ENCODE measurements at places on chromosomes 2 and 18.

- no peak overlapping the region for H3K27ac ChIP-seq
- peaks cover 6% of the 10 kb centered on the region for H3K27me3 ChIP-seq
- no peak overlapping the region for H3K4me3 ChIP-seq
- peaks cover 20% of the 10 kb centered on the region for H3K4me1 ChIP-seq
- H3K36me3 ChIP-seq: no peaks in the 10 kb centered on the region
- DNase-seq: no peak
These were observed 31.9 kb downstream of the CIB4 start for GRCh38 chr2:26609205-26609631.

GRCh38 chr2:202378001-202378400 is 1.9 kb downstream of the BMPR2 start:
- no peak overlapping the region for H3K27ac ChIP-seq
- H3K27me3 ChIP-seq: no peaks in the 10 kb centered on the region
- H3K36me3 ChIP-seq: no peaks in the 10 kb centered on the region
- peaks cover 25% of the 10 kb centered on the region for H3K4me1 ChIP-seq
- H3K4me3 ChIP-seq: peak overlapping the region; percentile 96
- DNase-seq: no peak

- no peak overlapping the region for H3K4me3 ChIP-seq
- H3K27ac ChIP-seq: no peak overlapping the region
These were observed 151.2 kb upstream of the NRP2 start for GRCh38 chr2:205531072-205531471.

GRCh38 chr2:166084301-166084700 is 43.5 kb downstream of the SCN1A start:
- peaks cover 6% of the 10 kb centered on the region for H3K27me3 ChIP-seq
- no peak for DNase-seq
- H3K27ac ChIP-seq: no peak overlapping the region
- no peaks in the 10 kb centered on the region for H3K4me1 ChIP-seq

DNA sequence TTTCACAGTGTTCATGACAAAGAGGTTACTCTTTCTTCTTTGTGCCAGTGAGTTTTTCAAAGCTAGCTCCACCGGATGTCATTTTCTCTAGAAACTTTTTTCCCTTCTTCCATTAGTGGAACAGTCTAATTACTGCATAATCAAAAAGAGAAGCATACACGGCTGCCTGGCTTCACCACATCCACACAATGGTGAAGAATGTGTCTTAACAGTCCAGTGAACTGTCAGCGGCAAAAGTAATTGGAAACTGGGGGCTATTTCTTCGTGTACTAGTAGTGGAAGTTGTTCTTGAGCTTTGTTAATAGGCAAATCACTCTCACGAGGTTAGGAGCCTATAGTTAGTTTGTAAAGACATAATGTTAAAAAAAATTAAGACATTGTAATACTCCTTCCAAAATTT is 32.9 kb upstream of the PIK3C3 start:
- no peak overlapping the region for H3K4me3 ChIP-seq
- H3K27me3 ChIP-seq: peaks cover 9% of the 10 kb centered on the region
- DNase-seq: no peak
- no peaks in the 10 kb centered on the region for H3K4me1 ChIP-seq
- H3K27ac ChIP-seq: no peak overlapping the region
- no peaks in the 10 kb centered on the region for H3K36me3 ChIP-seq

DNA sequence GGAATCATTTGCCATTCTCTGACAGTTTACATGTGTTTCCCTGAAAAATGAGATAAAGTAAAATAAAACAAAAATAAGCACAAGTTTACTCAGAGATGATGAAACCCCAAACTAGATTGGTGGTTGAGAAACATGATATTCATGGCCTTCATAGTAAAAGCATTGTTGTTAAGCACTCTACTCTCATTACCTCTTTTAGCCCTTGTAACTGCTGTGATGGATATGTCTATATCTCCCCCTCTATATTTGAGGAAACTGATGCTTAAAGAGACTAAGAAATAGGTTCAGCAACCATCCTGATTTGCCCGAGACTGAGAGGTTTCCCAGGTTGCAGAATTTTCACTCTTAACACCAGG is 33.9 kb upstream of the GALNT3 start:
- H3K4me1 ChIP-seq: no peaks in the 10 kb centered on the region
- no peak overlapping the region for H3K4me3 ChIP-seq
- H3K27me3 ChIP-seq: peaks cover under 1% of the 10 kb centered on the region

DNA sequence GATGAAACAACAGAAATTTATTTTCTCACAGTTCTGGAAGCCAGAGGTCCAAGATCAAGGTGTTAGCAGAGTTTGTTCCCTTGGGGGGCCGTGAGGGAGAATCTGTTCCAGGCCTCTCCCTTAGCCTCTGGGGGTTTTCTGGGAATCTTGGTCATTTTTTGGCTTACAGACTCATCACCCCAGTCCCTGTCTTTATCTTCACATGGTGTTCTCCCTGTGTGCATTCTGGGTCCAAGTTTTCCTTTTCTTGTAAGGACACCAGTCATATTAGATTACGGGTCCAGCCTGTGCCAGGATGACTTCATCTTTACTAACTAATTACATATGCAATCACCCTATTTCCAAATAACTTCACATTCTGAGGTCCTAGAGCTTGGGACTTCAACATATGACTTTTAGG is 292.5 kb upstream of the TRIB2 start:
- DNase-seq: no peak
- no peaks in the 10 kb centered on the region for H3K27me3 ChIP-seq
- H3K4me3 ChIP-seq: no peak overlapping the region
- H3K36me3 ChIP-seq: no peaks in the 10 kb centered on the region

DNA sequence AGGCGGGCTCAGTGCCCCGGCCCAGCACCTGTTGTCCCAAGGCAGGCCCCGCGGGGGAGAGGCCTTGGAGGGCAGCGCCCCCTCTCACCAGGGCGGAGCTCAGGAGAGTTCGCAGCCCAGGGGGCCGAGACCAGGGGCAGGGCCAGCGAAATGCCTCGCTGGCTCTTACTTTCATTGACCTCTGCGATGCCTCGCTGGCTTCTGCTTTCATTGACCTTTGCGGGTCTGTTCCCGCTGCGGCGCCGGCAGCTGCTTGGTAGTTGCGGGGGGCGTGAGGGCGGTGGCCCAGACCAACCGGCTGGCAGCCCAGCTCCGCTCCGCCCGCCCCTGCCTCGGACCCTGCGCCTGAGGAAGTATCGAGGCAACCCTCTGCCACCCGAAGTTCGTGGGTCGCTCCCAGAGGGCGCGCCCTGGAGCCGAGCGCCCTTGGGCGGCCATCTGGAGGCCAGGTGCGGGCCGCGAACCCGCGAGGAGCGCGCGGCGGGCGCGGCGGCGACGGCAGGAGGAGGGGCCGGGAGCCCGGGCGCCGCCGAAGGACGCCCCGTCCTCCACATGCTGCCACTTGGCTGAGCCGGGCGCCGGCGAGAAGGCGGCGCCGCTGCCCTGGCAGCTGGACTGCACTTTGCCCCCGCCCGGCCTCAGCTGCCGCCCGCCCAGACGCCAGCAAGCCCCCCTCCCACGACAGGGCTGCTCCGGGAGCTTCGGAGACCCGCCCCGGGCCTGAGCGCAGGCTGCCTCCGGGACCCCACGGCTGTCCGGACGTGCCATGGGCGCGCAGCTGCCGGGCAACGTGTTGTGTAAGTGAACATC is 118.0 kb upstream of the MSTN start:
- no peaks in the 10 kb centered on the region for H3K36me3 ChIP-seq
- H3K27me3 ChIP-seq: peaks cover 24% of the 10 kb centered on the region
- H3K4me3 ChIP-seq: peak overlapping the region; percentile 42

DNA sequence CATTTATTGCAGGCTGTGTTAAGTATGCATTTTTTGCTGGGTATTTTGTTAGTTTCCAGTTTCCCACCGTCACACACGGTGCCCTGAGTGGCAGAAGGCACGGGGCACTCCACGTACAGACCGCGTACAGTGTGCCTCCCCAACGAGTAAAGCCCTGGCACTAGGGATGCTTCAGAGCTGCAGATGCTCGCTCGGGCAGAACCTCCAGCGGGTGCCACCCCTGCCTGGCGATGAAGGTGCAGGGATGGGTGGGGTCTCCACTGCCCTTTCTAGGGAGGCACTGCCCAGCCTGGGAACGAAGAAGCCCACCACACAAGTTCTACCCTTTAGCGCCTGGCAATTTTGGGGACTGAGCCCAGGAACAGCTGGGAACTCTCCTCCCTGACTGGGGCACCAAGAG is 4.1 kb downstream of the GREB1 start:
- H3K4me1 ChIP-seq: no peaks in the 10 kb centered on the region
- no peak overlapping the region for H3K4me3 ChIP-seq
- no peak for DNase-seq
- H3K27ac ChIP-seq: no peak overlapping the region
- H3K27me3 ChIP-seq: peaks cover 35% of the 10 kb centered on the region

- no peaks in the 10 kb centered on the region for H3K36me3 ChIP-seq
- no peak overlapping the region for H3K27ac ChIP-seq
- no peak for DNase-seq
- no peak overlapping the region for H3K4me3 ChIP-seq
These were observed 42.2 kb downstream of the TTC32 start for GRCh38 chr2:19859565-19859964.

GRCh38 chr2:118830881-118831280 is 16.6 kb downstream of the EN1 start:
- H3K27ac ChIP-seq: no peak overlapping the region
- H3K4me3 ChIP-seq: no peak overlapping the region
- H3K4me1 ChIP-seq: peaks cover 5% of the 10 kb centered on the region
- peaks cover 63% of the 10 kb centered on the region for H3K27me3 ChIP-seq
- no peaks in the 10 kb centered on the region for H3K36me3 ChIP-seq

DNA sequence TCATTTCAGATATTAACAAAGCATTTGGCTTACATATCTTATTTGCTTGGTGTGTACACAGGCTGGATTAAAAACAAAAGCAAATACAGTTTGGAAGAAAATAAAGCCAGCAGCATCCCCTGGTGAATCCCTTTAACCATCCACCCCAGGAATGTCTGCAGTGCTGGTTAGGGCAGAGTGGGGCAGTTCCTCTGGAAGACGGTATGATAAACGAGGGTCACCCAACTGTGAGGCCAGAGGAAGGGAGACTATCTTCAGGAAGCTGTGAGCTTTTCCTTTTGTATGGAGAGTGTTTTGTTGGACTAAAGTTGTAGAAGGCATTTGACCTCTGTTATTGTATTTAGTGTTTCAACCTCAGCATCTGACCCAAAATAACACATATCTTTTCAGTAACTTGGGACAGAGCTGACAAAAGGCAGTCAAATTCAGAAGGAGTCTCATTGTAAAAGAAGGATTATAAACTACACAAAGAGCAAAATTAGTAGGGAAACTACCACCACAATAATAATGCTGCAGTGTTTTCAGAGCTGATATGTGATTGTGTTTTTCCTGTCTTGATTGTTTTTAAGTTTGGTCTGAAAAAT is 159.1 kb downstream of the FMNL2 start:
- H3K27ac ChIP-seq: no peak overlapping the region
- H3K4me1 ChIP-seq: peaks cover 3% of the 10 kb centered on the region
- DNase-seq: no peak
- H3K36me3 ChIP-seq: no peaks in the 10 kb centered on the region
- no peak overlapping the region for H3K4me3 ChIP-seq
- peaks cover 32% of the 10 kb centered on the region for H3K27me3 ChIP-seq

DNA sequence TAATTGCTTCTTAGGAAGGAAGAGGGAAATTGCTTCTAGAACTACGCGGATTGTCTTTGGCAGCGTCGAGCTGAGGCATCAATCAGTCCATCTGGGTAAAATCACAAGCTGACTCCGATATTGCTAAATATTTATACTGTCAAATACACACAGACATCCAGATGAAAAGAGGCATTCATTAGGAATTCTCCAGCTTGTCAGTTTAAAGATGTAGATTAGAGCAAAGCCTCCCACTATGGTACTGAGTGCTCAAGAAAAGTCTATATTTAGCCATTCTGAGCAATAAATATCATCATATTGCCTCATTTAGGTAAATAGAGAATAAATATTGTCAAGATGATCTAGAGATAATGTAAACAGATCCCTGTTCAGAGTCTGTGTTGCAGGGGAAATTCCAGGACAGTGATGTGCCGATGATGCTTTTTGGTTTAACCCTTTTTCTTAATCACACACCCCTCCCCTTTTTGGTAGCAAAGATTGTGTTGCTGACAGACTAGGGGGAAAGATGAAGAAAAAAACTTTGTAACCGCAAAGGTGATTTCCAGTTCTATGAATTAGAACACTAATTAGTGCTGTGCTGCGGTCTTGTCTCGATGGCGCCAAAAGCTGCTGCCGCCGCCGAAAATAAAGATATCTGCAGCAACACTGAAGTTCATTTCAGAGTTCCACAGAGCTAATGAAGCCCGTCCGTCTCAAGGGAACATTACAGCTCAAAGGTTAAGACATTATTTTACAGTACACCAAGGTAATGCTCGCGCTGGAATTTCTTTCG is 171.8 kb downstream of the PTGR3 start:
- H3K36me3 ChIP-seq: no peaks in the 10 kb centered on the region
- H3K27me3 ChIP-seq: no peaks in the 10 kb centered on the region
- H3K4me3 ChIP-seq: no peak overlapping the region

DNA sequence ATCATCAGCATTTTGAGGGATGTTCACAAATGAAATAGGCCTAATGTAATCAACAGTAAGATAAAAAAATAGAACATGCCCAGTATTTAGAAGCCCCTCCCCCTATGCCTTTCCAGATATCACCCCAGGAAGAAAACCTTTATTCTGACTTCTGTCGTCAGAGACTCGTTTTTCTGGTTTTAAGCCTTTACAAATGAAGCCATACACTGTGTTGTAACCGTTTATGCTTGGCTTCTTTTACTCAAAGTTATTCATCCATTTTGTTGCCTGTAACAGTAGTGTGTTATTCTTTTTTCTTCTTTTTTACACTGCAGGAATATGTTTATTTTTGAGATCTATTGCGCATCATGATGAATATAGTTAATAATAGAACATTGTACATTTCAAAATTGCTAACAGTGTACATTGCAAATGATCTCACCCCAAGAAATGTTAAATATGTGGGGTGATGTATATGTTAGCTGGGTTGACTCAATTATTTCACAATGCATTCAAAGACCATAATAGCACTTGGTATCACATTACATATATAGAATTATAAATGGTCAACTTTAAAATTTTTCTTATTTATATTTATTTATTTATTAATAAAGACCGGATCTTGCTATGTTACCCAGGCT is 28.1 kb upstream of the PNPT1 start:
- H3K4me3 ChIP-seq: no peak overlapping the region
- no peak overlapping the region for H3K27ac ChIP-seq
- no peaks in the 10 kb centered on the region for H3K4me1 ChIP-seq
- H3K36me3 ChIP-seq: no peaks in the 10 kb centered on the region

DNA sequence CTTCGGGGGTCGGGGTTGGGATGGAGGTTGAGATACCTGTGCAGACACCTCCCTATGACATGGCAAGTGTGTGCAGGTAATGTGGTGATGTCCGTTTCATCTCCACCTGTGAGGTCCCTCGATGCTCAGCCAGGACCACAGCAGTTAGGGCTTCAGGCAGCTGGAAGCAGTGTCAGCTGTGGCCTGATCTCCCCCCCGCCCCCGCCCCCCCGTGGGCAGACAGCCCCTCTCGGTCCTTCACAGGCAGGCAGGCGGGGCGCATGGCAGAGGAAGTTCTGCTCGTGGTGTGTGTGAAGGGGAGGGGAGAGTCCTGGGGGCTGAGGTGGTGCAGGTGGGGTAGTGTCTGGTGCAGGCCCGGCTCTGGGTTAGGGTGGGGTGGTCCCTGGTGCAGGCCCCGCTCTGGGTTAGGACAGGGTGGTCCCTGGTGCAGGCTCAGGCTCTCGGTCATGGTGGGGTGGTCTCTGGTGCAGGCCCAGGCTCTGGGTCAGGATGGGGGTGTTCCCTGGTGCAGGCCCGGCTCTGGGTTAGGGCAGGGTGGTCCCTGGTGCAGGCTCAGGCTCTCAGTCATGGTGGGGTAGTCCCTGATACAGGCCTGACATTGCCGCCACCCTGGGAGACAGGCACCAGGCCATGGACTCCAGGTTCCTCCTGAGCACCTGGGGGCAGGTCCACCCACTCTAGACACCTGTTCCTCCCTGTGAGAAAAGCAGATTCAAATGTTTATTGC is 94.3 kb downstream of the NFATC1 start:
- DNase-seq: no peak
- H3K4me1 ChIP-seq: peaks cover 17% of the 10 kb centered on the region
- no peak overlapping the region for H3K4me3 ChIP-seq
- H3K27me3 ChIP-seq: no peaks in the 10 kb centered on the region
